ENCODE measurements at places on chromosomes 16 and 17.
A peak's percentile ranks its signal among the peaks of the same experiment; 100 is the strongest.

- DNase-seq, result no peak
These were observed 1.3 kb downstream of the NF1 start for GRCh38 chr17:31096106-31096436.

DNA sequence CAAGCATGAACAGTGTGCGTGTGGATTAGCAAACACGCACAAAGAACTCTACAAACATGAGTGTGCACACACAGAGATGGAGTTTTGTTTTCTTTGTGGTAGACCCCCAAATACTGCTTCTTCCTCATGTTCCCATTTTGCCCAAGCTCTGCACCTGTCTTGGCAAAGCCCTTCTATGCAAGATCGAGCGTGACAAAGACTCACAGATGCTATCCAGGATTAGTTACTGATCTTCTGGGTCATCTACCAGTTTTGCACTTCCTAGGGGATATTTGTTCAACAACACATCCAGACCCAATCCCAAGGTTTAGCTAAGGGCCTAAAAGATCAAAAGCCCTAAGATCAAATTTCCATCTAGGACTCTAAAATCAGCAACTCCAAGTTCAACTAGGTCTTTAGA, 16.0 kb downstream of the LRRC36 start:
- no peak for DNase-seq

- peak; percentile 20 for DNase-seq
These were observed 21.5 kb downstream of the TNS4 start for GRCh38 chr17:40479754-40480480.

- DNase-seq, result no peak
These were observed 70.8 kb downstream of the RAB11FIP4 start for GRCh38 chr17:31462261-31462660.

GRCh38 chr17:49277638-49278037, 47.1 kb upstream of the PHOSPHO1 start:
- DNase-seq, result no peak

- no peak for DNase-seq
These were observed 133.0 kb upstream of the GSE1 start for GRCh38 chr16:85479972-85480726.

DNA sequence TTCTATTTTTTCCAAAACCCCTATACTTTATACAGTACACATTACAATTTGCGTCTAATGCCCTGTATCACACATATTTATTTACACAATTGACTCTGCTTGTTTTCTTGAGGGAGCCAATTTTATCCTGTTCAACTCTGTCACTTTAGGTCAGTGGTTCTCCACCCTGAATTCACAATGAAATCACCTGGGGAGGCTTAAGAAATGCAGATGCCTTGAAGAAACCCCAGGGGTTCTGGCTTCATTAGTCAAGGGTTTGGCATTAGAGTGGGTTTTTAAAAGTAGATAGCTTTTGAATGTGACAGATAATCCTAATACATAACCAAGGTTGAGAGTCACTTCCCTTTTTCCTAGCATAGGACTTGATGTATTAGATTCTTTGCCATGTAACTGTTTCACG, 398.6 kb upstream of the ERCC4 start:
- no peak for DNase-seq

DNA sequence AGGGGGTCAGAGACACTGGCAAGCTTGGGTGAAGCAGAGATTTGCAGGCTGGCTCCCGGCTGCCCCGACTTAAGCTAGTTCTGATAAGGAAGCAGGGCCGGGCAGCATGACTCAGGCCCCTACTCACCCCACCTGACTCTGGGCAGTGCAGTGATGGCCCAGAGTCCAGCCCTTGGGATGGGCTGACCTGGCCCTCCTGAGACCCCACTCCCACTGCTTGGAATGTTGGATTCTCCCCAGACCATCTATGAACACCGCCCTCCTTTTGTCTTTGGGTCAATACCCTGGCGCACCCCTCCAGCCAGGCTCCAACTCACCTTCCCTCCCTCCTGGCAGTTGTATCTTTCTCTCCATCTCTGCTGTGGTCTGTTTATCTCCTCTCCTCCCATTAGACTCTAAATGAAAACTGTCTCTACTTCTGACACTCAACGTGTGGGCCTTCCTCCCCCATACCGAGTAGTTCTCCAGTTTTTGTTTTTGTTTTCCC, 21.0 kb downstream of the LGALS3BP start:
- no peak for DNase-seq

DNA sequence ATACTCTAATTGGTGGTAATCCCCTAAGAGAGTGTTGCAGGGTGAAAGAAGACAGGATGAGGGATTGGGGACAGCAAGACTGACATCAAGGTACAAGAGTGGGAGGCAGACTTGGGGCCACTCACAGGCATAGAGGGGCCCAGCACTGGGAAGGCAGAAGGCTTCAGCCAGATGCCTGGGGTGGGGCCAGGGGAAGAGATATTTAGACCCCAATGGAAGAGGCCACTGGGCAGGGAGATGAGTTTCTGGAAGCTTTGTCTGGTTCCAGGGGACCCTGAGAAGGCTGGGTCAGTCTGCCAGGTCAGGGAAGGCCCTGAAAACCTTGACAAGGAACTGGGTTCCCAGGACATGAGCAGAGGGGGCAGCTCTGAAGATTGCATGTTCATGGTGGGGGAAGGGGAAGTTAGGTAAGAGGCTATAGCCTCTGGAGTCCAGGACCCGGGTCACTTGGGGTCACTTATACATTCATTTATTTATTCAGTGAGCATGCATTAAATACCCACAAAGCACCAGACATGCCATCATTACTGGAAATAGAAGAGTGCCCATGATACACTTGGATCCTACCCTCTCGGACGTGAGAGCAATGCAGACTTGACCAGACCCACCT, 92.9 kb downstream of the TMEM132E start:
- DNase-seq, result no peak

DNA sequence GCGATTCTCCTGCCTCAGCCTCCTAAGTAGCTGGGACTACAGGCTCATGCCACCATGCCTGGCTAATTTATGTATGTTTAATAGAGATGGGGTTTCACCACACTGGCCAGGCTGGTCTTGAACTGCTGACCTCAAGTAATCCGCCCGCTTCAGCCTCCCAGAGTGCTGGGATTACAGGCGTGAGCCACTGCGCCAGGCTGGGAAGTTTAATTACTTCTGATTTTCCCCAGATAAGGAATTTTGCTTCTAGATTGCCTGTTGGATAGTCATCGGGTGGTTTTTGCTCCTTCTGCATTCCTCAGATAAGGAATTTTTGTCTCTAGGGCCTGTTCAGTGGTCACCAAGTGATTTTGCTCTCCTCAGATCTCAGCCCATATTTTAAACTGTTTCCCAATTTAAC, 112.5 kb downstream of the MAP2K4 start:
- DNase-seq, result no peak

- DNase-seq, result no peak
These were observed 175.2 kb upstream of the SALL1 start for GRCh38 chr16:51326131-51326856.

DNA sequence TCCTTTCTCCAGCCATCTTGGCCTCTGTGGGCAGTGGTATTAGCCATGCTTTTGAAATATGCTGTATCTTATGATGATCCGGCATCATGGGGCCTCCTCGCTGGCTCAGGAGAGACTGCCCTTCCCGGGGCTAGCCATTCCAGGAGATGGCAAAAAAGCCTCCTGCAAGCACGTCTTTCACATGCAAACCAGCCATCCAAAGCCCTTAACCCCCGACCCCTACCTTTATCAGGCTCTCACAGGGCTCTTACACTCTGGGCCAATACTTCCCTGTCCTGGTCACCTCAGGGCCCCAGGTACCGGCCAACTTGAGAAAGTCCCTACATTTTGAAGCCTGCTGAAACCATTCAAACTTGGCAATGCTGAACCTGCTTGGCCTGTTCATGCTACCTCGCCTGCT, 36.4 kb downstream of the MYH13 start:
- no peak for DNase-seq

DNA sequence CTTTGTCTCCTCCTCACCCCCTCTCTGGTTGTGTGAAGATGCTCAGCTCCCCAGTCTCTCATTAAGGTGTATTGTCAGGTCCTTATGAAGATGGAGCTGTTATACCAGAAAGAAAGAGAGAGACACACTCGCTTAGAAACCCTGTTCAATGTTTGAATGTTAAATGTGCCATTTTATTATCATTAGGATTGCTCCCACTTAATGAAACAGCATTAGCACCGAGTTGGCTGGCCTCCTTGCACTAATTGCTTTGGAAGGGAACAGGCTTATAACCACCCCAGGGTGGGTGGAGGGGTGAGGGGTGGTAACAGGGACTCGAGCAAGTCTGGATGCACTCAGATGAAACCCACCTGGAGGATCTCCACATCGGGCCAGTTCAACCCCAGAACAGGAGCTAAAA, 14.4 kb downstream of the PIPOX start:
- DNase-seq, result no peak

- no peak for DNase-seq
These were observed 128.9 kb upstream of the GOT2 start for GRCh38 chr16:58863042-58863441.

GRCh38 chr17:83091257-83092141, 12.1 kb downstream of the METRNL start:
- no peak for DNase-seq

- no peak for DNase-seq
These were observed 269.9 kb downstream of the SHISA9 start for GRCh38 chr16:13171313-13171712.

- no peak for DNase-seq
These were observed 63.3 kb upstream of the KCNJ16 start for GRCh38 chr17:70011750-70012149.

GRCh38 chr17:42459256-42459800, 650 bp downstream of the ATP6V0A1 start:
- DNase-seq, result peak; percentile 23

GRCh38 chr17:348012-348411, 4.6 kb downstream of the RPH3AL start:
- DNase-seq, result no peak

DNA sequence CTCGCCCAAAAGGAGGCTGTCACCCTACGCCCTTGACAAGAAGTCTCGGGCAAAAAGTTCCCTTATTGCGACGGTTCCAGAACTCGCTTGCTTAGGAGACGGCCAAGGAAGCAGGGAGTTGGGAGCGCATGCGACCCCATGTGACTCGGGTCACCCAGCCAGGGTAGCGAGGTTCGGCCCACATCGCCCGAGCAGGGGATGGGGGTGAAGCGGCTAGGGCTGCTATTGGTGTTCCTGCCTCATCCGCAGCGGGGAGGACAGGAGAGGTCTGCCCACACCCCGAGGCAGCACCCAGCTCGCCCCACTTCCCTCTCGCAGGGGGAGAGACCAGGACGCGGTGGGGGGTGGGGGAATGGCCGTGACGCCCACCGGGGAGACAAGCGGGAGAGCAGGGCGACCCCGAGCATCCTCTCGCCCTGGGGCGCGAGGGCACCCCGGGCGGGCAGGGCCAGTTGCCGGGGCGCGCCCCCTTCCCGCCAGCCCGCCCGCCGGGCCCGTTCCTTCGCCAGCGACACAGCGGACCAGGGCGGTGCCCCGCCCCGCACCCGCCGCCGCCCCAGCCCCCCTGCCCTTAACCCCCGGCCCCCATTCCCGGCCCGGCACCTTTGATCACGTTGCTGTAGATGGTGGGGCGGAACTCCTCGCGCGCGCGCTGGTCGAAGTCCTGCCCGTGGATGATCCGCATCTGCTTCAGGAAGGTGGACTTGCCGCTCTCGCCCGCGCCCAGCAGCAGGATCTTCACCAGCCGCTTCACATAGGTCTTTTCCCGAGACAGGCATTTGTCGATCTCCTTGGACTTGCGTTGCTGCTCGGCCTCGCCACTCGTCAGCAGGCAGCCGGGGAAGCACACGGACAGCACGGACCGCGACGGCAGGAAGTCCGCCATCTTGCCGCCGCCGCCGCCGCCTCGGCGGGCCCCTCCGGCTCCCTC, 567 bp downstream of the GNA13 start:
- DNase-seq, result peak; percentile 59

DNA sequence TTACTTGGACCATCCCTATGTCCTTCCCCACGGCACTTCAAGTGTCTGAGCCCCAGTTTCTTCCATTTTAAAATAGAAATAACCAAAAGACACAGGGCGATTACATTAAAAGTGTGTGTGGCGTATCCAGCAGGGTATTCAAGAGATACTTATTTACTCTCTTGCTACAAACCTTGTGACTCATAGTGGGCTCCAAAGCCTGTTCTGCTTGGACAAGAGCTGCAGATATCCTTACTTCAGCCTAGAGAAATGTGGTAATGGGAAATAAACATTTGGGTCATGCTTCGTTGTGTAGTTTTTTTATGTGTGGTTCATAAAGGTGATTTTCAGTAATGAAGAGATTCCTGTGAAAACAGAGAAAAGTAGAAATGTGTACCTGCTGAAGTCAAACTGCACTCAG, 288.9 kb upstream of the CDH11 start:
- no peak for DNase-seq

- DNase-seq, result no peak
These were observed 12.2 kb downstream of the MYH13 start for GRCh38 chr17:10360578-10360977.

DNA sequence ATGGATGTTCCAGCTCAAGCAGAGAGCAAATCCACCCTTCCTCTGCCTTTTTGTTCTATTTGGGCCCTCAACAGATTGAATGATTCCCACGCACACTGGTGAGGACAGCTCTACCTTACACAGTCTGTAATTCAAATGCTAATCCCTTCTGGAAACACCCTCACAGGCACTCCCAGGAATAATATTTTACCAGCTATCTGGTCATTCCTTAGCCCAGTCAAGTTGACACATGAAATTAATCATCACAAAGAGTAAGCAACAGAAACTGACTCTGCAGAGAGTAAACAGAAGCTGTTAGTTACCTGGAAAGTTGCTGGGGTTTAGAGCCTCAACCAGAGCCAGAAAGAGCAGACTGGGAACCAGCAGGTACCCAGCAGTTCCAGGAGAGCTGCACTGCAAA, 75.5 kb upstream of the MMP2 start:
- DNase-seq, result no peak

DNA sequence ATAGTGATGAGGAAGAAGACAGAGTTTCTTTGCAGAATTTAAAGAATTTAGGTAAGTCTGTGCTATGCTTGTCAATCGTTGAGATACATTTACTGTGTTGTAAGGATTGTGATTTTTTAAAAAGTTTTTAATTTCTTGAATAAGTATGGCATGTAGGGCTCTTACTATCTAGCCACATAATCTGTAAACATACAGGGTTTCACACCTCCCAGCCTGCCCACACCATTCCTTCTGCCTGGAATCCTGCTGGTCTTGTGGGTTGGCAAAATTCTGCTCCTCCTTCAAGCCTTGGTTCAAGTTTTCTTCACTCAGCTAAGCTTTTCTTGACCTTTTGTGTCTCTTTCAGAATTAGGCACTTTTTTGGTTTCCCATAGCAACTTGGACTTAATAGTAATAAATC, 7.5 kb downstream of the ZNHIT3 start:
- no peak for DNase-seq
